ENCODE measurements at places on chromosomes 3 and 15.
A peak's percentile ranks its signal among the peaks of the same experiment; 100 is the strongest.

- DNase-seq: no peak
These were observed 48.2 kb upstream of the IGF1R start for GRCh38 chr15:98599909-98600691.

GRCh38 chr3:64789111-64789510 lies 101.3 kb upstream of the ADAMTS9 start:
- DNase-seq: no peak

DNA sequence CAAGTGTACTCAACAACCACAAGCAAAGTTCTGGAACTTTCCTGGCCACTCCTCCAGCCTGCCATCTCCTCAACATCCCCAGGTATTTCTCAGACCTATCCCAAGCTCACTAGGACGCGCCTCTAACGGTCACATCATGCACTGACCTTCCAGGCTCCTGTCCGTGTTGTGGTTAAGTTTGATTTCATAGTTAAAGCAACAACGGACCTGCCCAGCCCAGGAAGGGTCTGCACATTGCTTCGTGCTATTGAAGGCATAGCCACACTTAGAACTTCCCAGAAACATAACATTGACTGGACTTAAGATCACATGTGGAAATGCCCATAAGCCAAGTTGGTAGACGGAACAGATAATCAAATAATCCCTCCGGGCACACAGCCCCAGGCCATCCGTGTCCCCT lies 85.1 kb downstream of the OCA2 start:
- DNase-seq: no peak

- no peak for DNase-seq
These were observed 57.8 kb upstream of the GPD1L start for GRCh38 chr3:32048487-32049182.

GRCh38 chr3:100521439-100521845 lies 29.0 kb downstream of the TMEM45A start:
- no peak for DNase-seq

DNA sequence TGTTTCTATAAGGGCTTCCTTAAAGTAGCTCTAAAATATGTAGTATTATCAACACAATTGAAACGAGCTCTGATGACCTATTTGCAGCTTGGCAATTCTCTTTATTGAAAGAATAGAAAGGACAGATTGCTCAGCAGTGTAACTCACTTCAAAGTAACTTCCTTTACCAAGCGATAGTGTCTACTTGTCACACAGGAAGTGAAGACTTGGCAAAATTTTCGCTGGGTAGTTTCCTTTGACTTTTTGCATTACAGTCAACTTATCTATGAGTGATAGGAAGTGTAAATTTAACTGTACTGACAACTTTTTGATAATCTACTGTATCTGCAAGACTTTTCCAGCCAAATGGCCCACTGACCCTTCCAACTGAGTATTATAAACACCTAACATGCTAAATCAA lies 22.8 kb downstream of the SLC9A9 start:
- no peak for DNase-seq

DNA sequence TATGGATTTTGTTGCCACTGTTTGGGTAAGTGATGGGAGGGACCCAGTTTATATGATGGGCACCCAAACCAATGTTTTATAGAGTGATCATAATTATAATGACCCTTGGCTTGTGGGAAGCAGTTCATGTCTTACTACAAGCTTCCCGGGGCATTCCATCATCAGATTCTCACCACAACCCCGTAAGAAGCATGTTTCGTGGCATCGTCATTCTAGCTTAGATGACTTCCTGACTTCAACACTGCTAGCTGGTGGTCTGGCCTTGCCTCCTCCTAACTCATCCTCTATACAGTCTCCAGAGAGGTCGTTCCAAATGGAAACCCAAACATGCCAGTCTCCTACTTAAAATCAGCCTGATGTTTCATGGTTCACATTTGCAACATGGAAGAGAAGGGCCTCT lies 226.9 kb downstream of the ADAMTS9 start:
- DNase-seq: no peak

DNA sequence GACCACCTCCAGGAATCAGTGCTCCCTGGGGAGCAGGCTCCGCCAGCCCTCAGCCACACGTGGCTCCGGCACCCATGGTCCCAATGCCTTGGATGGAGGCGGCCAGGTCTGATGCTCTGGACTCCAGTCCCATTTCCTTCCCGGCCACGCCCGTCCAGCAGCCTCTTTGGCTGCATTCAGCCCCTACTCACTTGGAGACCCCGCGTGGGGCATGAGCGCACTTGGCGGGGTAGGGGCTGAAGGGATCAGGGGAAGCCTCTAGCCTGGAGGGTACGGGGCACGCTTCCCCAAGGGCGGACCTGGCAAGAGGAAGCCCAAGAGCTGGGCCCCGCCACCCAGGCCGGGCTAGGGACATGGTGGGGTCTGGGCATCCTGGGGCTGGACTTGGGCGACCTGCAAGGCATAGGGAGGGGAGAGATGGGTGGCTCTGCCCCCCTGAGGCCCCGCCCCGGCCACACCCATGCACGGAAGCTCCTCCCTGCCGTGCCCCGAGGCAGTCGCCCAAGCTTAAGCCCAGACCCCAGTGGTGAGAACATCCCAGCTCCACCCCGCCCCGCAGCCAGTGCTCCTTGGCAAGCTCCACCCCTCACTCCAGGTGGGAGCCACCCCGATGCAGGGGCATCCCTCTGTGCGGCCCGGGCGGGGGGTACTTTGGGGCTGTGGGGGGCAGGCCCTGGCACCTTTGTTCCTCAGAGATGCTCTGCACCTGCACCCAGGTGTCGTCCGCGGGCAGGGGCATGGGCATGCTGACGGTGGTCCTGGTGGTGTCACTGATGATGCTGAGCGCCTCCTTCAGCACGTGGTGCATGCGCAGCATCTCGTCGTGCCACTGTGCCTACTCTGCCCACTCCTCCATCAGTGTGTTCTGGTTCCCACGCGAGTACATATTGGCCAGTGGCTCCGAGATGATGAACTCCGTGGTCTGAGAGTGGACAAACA lies 163.5 kb downstream of the GOLGA6L4 start:
- DNase-seq: no peak

- no peak for DNase-seq
These were observed 40.8 kb downstream of the CA12 start for GRCh38 chr15:63340878-63341277.

GRCh38 chr3:63961891-63962290 lies 49.7 kb upstream of the SCAANT1 start:
- DNase-seq: peak; percentile 2

DNA sequence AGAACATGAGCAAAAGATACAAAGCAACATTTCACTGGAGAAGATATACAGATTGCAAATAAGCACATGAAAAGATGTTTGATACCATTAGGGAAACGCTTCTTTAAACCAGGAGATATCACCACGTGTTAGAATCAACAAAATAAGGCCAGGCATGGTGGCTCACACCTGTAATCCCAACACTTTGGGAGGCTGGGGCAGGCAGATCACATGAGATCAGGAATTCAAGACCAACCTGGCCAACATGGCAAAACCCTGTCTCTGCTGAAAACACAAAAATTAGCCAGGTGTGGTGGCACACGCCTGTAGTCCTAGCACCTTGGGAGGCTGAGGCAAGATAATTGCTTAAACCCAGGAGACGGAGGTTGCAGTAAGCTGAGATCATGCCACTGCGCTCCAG lies 20.5 kb upstream of the MUC20 start:
- DNase-seq: no peak

- DNase-seq: no peak
These were observed 267.8 kb downstream of the RAP2B start for GRCh38 chr3:153429821-153430220.

DNA sequence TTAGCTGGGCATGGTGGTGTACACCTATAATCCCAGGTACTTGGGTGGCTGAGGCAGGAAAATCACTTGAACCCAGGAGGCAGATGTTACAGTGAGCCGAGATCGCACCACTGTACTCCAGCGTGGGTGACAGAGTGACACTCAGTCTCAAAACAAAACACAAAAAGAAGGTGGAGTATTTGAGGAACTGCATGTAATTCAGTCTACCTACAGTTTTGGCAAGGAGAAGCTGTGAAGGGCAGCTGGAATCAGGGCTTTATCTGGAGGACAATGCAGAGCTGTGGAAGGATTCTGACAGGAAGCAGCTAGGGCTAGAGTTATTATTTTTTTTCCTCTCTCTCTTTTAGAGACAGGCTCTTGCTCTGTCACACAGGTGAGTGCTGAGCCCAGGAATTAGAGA lies 6.8 kb downstream of the H1-8 start:
- DNase-seq: no peak

DNA sequence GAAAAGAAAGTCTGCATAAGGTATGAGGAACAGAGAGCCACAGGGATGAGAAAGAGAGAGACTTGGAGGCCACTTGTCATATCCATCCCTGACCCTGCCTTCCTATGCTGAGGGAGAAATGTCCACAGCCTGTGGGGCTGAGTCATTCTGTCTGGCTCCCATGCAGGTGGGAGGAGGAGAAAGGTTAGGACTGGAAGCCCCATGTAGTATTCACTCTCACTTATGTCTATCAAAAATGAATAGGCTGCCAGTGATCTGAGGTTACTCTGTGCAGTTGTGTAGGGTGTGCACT lies 71.3 kb downstream of the RAB11A start:
- DNase-seq: no peak

DNA sequence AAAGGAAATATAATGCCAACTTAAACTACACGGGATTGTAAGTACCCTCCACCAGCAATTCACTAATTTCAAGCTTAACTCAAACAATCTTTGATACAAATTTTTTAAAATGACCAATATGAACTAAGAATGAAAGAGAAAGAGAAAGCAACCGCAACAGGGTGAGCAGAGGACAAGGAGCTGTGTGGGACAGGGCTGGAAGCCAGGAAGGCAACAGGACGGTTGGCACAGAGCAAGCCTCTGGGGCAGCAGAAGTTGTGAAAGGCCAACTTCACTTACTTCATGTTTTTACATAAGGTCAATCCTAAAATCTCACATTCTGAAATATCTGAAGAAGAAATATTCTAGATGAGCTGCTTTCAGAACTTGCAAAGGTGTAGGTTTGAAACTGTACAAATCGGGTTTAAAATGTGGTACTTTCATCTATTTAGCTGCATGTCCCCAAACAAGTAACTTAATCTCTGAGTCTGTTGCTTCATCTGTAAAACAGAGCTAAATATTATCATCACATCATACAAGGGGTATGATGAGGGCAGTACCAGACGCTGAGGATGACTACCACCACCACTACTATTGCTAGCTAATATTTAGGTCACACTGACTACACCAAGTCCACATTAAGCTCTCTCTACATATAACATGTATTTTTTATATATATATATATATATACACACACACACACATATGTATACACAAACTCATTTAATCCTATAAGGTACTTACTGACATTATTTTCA lies 101.7 kb downstream of the IGSF11 start:
- DNase-seq: no peak

DNA sequence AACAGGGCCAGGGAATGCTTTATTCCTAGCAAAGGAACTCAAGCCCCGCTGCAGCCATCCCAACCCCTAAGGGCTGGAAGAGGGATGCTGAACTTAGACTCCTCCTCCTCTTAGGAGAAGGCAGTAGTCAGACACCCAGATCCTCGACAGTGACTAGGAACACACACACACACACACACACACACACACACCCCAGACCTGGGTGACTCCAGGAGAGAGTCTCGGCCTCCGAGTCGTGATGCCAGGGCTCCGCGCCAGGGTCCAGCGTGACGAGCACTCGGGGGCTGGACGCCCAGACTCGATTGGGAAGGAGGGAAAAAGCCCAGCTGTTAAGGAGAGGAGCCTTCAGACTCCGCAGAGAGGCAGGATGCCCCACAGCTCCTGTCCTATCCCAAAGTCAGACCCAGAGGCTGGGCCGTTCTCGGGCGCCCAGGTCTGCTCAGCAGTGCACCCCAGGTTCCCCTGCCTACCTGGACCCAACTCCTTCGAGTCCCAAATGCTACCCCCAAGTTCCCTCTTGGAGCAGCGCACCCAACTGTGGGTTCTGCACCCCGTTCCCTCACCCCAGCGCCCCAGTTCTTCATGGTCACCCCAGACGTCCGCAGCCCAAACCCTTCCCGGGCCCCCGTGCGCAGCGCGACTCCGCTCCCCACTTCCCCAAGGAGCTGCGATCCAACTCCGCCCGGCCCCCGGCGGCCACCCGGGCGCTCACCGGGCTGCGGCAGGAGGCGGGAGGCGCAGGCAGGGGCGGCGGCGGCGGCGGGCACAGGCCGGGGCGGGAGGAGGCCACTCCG lies 421 bp downstream of the BMF start:
- no peak for DNase-seq

- DNase-seq: no peak
These were observed 25.9 kb downstream of the SMAD3 start for GRCh38 chr15:67091071-67091979.

DNA sequence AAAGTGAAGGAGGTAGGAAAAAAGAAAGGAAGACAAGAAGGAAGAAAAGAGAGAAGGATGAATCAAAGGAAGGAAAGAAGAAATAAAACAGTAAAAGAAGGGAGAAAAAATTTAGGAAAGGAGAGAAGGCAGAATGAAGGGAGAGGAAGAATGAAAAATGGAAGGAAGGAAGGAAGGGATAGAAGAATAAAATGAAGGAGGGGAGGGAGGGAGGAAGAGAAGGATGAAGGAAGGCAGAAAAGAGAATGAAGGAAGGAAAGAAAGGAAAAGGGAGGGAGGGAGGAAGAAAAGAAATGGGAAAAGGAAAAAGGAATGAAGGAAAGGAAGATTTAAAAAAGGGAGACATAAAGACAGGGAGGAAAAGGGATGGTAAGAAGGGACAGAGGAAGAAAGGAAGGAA lies 393.7 kb upstream of the GRM7 start:
- DNase-seq: no peak

GRCh38 chr15:40427188-40427587 lies 13.6 kb upstream of the BAHD1 start:
- DNase-seq: no peak

GRCh38 chr3:48086705-48087104 lies 70.5 kb upstream of the MAP4 start:
- no peak for DNase-seq

DNA sequence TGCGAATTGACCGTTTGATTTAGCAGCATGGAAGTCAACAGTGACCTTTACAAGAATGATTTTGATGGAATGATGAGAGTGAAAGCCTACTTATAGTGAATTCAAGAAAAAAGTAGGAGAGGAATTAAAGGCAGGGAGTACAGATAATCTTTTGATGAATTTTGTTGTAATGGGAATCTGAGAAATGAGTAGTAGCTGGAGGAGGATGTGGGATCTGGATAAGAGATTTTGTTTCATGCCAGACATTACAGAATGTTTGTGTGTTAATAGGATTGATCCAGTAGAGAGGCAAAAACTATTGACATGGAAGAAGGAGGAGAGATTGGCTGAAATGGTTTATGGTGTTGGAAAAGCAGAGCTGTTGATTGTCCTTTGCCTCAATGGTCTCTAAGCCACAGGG lies 17.4 kb upstream of the ZNF609 start:
- DNase-seq: no peak
